T-helper 9 cell (primary cell): ENCODE measurements at places on chromosomes 12 and 14.
A peak's percentile ranks its signal among the peaks of the same experiment; 100 is the strongest.

GRCh38 chr12:103952497-103952896 lies 13.2 kb upstream of the TDG start:
- DNase-seq, result no peak

- no peak for DNase-seq
These were observed 49.8 kb downstream of the RIN3 start for GRCh38 chr14:92563359-92563758.

GRCh38 chr12:45582986-45583659 lies 146.4 kb upstream of the ARID2 start:
- DNase-seq, result no peak

DNA sequence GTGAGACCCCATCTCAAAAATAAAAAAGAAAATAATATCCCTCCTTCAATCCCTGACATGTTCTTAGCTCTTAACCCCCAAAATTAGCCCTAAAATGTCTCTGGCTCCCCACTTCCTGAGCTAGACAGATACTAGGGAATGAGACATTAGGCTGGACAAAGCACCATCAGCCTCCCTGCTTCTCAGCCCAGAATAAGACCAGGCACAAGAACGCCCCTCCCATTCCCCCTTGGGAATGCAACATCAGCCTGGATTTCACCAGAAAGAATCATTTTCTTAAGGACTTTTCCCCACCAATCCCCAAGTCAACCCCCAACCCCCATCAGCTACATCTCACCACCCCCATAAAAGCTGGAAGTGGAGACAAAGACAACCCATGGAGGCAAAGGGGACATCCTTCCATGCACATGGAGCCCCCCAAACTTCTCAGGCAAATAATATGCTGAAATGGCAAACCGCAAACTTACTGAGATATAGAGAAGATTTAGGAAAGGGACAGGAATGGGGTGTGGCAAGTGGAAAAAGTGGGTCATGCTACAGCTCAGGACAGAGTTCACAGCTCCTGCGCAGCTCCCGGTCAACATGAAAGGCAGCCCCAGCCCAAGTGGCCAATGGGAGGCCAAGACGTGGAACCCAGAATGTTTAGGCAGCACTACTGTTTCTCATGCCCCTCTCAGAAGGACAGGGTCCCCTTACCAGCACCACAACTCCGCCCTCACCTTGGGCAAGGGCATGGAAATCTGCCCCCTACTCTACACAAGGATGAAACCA lies 2.7 kb downstream of the CHD4 start:
- no peak for DNase-seq

DNA sequence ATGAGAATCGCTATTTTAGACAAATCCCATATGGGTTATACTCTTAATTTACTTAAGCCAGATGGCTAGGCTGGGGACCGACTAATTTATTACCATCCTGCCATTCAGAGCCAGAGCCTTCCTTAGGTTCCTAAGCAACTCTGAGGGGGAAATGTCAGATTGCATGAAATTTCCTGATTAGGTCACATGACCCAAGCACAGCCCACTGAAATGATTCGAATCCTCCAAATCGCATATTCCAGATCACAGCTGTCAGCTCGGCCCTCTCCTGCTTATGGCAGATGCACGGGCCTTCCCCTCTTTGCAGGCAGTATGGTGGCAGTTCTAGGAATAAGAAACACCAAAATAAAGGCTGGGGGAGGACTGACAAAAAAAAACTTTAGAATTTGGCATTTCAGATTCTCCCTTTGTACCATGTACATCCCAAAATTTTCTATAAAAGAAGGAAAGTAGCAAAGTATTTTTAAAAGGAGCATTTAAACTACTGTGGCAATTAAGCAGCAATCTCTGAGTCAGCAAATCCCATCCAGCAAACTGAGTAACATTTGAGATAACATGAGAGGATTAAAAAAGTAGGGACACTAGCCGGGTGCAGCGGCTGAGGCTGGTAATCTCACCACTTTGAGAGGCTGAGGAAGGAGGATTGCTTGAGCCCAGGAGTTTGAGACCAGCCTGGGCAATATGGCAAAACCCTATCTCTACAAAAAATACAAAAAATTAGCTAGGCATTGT lies 30.5 kb upstream of the NUDT4 start:
- DNase-seq, result no peak

- no peak for DNase-seq
These were observed 12.3 kb upstream of the C12orf71 start for GRCh38 chr12:27094726-27095125.

- DNase-seq, result no peak
These were observed 43.0 kb downstream of the MAP1LC3B2 start for GRCh38 chr12:116601933-116602810.

- DNase-seq, result no peak
These were observed 11.5 kb downstream of the OAS2 start for GRCh38 chr12:112989806-112990205.

DNA sequence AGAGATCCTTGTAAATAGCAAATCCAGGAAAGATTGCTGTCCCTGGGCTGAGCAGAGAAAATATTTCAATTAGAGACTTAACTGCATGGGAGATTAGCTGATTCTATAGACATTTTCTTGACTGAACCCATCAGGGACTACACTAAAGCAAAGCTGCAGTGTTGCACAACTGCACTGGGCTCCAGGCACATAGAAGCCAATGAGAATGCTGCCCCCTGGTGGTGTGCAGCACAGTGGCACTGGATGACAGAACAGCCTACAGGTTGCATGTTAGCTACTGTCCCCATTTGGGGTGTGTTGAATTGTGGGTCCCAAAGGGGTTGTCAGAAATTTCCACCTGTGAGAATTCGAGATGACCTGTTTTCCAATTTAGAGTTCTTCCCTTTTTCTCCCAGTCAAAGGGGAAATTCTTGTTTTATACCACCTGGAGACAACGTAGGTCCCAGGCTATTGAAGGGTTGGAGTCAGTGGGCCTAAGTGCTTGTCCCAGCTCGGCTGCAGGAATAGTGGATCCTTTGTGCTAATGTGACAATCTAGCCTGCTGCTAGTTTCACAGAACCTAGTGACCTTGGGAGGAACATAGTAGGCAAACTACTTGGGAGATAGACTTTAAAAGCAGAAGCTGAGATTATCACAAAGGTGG lies 114.7 kb downstream of the SLC8A3 start:
- DNase-seq, result peak; percentile 5

- DNase-seq, result no peak
These were observed 546.2 kb upstream of the FOXG1 start for GRCh38 chr14:28220391-28220790.

- no peak for DNase-seq
These were observed 23.8 kb downstream of the VPS37B start for GRCh38 chr12:122871851-122872780.

DNA sequence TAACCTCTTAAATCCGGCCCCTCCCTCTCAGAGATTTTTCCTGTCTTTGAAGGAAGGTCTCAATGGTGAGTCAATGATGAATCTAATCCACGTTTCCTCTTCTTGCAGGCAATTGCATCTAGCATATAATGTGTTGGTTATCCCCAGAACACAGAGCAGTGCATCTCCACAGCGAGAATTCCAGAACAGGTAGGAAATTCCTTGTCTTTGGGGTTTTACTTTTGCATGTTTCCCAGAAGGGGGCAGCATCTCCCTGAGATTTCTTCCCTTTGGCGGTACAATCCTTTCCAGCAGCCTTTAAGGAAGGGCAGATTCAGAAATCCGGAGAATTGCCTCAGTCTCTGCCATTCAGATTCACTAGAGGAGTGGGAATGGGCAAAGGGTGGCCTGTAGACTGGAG lies 128.0 kb downstream of the KCNA5 start:
- DNase-seq, result no peak

DNA sequence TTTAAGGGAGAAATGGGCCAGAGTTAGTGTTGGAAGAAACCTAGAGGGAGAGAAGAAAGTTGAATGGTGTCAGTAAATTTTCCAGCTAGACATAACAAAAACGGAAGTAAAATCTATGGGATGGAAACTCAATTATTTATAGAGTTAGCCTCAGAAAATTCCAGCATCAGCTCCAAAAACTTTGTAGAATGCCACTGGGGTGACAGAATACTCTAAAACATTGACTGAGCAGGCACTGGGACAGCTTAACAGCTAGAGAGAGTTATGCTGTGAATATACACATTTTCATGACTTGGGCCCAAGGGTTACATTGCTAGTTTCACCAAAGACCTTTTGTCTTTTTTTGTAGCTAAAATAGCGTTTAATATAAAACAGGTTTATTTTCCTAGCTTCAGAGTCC lies 226.3 kb downstream of the PHLDA1 start:
- DNase-seq, result no peak

- DNase-seq, result no peak
These were observed 9.2 kb downstream of the MYO1A start for GRCh38 chr12:57040750-57041149.

GRCh38 chr12:90999527-90999926 lies 5.2 kb downstream of the EPYC start:
- DNase-seq, result no peak

DNA sequence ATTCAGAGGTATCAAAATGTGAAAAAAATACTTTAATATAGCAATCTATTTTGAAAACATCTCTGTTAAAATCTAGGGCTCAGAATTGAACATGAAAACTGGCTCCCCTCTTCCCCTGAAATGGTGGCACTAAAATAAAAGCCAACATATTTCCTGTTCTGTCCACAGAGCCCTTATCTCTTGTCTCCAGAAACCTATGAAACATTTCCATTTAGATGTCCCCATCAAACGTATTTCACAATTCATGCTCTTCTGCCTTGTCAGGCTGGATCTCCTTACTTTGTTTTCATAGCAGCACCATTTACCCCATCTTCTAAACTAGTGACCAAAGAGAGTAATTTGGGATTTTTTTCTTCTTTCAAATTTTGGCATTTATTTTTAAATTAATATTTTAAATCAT lies 42.4 kb downstream of the PDE3A start:
- no peak for DNase-seq

GRCh38 chr14:23054000-23054811 lies 3.1 kb downstream of the CDH24 start:
- no peak for DNase-seq

- DNase-seq, result no peak
These were observed 17.9 kb upstream of the IL22 start for GRCh38 chr12:68271346-68271745.

- no peak for DNase-seq
These were observed 59.4 kb downstream of the EML1 start for GRCh38 chr14:99852578-99852977.

- DNase-seq, result no peak
These were observed 84.3 kb downstream of the EGLN3 start for GRCh38 chr14:33866425-33867088.

GRCh38 chr12:11307143-11307542 lies 3.1 kb downstream of the PRB4 start:
- no peak for DNase-seq

DNA sequence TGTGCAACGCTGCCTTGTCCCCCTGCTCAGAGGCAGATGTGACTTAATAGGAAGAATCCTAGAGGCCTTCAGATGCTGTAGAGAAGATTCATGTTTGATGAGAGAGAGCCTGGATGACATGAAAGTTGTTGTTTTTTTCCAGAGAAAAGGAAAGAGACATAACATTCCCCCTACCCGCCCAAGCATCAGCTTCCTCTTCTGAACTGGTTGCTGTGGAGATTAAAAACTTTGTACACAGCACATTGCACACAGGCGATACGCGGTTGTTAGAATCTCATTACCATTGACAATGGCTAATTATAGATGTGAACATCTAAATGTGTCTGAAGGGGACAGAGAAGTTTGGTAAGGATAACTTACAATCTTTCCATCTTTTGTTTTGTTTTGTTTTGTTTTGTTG lies 13.6 kb upstream of the ETFBKMT start:
- no peak for DNase-seq

GRCh38 chr14:52063052-52063462 lies 5.8 kb downstream of the NID2 start:
- DNase-seq, result no peak

GRCh38 chr14:32224737-32225377 lies 21.8 kb upstream of the RNU6-8 start:
- no peak for DNase-seq

- no peak for DNase-seq
These were observed 3.6 kb downstream of the CLEC2A start for GRCh38 chr12:9928607-9929006.

DNA sequence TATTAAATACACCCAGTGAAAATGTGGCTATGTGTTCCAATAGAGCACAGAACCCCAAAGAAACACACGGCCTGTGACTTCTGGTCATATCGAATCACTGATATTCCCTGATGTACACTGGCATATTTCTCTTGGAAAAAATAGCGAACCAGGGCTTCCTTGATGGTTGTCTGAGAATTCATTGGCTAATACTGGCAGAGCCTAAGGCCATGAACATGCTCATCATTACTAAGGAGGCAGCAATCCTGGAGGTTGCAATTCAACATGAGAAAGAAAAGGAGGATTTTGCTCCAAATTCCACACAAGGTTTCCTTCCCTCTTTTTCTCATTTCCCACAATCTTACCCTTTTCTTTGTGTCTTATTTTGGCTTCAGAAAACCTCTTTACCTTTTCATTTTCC lies 212.9 kb upstream of the HMGA2 start:
- no peak for DNase-seq

DNA sequence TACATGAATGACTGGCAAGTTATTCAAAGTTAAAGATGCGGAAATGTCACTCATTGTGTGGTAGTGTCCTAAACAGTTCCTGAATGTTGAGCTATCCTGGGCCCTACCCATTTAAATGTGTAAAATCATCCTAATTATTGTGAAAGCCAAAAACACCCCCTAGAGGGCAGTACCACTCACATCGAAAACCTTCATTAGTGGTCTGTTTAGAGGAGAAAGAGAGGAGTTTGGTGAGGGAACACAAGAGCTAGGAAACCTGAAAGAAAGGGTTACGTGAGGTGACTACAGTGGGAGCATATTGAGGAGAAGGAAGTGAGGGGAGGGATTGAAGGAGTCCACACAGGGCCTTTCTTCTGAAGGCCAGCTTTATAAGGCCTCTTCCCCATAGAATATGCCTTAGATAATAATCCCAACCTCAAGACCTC lies 2.5 kb upstream of the TEP1 start:
- DNase-seq, result no peak

GRCh38 chr14:75612157-75612556 lies 33.7 kb downstream of the FLVCR2 start:
- no peak for DNase-seq

DNA sequence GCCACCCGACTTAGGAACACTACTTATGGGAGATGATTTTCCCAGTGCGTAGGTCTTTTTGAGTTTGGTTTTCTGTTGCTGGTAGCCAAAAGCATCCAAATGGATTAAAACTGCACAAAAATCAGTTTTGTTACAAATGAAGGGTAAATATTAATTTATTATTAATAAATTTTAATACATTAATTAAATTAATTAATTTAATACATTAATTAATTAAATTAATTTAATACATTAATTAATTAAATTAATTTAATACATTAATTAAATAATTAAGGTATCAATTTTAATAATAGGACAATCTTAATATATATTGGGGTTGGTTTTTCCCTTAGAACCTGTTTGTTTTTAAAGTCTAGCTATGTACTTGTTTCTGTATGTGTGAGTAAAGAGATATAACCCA lies 23.6 kb downstream of the AK7 start:
- no peak for DNase-seq

GRCh38 chr14:91980157-91980556 lies 32.7 kb upstream of the FBLN5 start:
- no peak for DNase-seq

GRCh38 chr12:71397433-71397954 lies 42.1 kb upstream of the LGR5 start:
- DNase-seq, result no peak
